ENCODE measurements at places on chromosomes 4 and X.

- DNase-seq, result no peak
Observed at GRCh38 chr4:2285613-2286381, 23.9 kb upstream of the MXD4 start.

GRCh38 chr4:48041535-48042137, 25.1 kb downstream of the NIPAL1 start:
- peak; percentile 35 for DNase-seq

DNA sequence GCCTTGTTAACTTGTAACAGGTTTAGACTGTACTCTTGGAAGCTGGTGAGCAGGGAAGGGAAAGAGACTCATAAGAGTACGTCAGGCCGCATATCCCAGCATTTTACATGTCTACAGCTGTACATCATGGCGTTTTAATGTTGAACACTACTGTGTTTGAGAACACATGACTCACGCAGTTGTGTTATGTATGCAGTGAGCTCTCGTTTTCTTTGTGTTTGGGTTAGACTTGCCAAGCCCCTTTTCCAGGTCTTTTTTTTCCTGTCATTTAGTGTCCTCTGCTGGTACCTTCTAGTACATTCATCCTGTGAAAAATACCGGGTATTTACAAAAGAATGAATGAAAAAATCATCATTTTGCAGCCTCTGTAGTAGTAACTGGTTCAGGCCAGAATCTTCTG, 35.3 kb downstream of the SMS start:
- DNase-seq, result no peak

GRCh38 chr4:25759101-25759500, 103.5 kb downstream of the SLC34A2 start:
- no peak for DNase-seq

DNA sequence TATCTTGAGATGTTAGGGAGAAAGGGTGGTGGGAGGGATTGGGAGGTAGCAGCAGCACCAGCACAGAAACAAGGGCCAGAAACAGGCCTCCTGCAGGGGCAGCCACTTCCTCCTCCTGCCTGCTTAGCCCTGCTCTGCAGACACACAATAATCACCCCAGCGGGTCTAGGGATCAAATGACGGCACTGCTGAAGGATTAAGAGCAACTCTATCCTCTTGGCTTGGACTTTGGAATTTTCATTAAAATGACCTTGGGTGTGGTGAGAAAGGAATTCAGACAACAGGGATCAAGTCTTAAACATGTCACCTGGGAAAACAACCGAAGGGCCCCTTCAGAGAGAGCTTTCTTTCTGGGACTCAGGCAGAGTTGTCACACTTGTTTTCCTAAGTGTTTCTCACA, 353.4 kb downstream of the SPRY1 start:
- DNase-seq, result no peak

DNA sequence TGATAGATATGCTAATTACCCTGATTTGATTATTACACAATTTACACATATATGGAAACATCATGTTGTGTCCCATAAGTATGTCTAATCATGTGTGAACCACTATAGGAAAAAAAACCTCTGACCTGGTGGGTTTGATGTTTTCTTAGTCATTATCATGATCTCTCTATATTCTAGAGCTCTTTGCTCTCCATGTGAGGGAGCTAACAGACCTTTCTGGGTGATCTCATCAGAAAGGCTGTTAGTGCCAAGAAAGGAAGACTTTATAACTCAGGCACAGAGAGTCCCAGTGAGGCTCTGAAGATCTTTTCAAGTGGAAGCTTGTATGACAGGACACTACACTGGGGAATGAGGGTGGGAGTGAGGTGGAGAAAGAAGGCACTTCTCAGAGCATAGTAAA, 527.7 kb upstream of the MAGEB2 start:
- DNase-seq, result no peak

DNA sequence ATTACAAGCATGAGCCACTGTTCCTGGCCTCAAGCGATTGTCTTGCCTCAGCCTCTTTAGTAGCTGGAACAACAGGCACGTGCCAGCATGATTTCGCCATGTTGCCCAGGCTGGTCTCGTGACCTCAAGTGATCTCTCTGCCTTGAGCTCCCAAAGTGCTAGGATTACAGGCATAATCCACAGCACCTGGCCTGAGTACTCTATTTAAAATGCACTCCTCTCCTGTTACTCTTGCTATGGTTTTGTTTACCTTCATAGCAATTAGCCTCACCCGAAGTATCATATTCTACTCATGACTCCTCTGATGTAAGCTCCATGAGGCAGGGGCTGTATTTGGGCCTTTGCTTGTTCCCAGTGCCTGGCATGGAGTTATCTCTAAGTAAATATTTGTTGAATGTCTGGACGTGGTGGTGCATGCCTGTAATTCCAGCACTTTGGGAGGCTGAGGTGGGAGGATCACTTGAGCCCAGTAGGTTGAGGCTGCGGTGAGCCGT, 92.5 kb upstream of the SLC34A2 start:
- DNase-seq, result no peak

DNA sequence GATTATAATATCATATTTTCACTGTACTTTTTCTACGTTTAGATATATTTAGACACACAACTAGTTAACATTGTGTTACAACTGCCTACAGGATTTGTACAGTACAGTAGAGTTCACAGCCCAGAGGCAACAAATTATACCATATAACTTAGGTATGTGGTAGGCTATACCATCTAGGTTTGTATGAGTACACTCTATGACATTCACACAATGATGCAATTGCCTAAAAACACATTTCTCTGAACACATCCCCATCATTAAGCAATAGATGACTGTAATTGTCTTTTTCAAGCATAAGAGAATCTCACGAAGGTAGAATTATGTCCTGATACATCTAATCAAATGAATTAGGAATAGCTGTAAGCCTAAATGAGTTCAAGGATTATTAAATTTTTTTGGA, 12.3 kb upstream of the TIGD2 start:
- no peak for DNase-seq

DNA sequence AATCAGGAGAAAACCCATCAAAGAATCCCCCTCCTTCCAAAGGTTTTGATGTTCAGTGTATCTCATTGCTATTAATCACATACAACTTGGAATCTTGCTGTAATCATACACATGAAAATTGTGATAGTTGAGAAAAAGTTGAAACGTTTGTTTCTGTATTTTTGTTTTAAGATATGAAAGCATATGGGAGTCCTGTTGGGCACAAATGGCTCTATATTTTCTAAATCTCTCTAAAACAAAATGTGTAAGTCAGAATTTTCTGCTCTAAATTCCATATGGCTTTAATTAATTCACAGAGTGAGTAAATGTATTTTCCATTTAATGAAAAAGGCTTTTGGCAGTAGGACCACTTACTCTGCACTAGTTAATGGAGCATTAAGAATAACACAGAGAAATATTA, 140.2 kb downstream of the MOSPD2 start:
- DNase-seq, result no peak

GRCh38 chr4:164753873-164754488, at the start of gene SMIM31:
Gene SMIM31, plus strand, starts transcription at chr4:164754131. Its CDS starts 16,313 bp downstream, at chr4:164770444.
- no peak for DNase-seq

- no peak for DNase-seq
Observed at GRCh38 chr4:76767983-76768382, 130.0 kb downstream of the SOWAHB start.

DNA sequence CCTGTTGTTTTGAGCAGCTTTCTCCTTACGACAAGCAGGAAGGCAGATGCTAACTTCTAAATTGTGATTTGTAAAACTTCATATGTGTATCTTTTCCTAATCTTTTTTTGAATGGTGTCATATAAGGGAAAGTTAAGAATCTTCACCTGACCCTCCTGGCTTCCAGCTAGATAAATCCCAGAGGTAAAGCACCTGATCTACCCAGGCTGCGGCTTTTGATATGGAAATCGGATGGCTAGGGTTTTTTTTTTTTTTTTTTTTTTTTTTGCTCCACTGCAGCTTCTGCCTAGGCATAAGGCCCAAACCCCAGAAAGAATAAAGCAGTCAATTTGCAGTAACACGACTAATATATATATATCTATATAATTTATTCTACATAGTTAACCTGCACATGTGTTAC, 10.0 kb downstream of the MAB21L2 start:
- no peak for DNase-seq

DNA sequence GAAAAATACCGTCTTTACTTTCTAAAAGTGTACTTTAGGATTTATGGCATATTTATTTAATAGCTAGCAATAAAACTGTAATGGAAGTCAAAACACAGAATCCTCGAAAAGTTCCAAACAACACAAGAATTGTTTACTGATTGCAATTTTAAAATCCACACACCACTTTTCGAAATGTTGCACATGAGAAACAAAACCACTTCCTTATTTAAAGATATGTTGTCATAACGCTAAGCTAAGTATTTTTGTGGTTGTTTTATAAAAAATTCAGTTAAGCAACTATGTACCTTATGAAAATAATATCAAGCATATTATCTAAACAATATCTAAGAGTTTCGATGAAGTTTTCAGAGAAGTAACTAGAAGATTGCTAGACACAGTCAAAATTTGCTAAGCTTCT, 344 bp downstream of the TMPRSS11D start:
- DNase-seq, result no peak

DNA sequence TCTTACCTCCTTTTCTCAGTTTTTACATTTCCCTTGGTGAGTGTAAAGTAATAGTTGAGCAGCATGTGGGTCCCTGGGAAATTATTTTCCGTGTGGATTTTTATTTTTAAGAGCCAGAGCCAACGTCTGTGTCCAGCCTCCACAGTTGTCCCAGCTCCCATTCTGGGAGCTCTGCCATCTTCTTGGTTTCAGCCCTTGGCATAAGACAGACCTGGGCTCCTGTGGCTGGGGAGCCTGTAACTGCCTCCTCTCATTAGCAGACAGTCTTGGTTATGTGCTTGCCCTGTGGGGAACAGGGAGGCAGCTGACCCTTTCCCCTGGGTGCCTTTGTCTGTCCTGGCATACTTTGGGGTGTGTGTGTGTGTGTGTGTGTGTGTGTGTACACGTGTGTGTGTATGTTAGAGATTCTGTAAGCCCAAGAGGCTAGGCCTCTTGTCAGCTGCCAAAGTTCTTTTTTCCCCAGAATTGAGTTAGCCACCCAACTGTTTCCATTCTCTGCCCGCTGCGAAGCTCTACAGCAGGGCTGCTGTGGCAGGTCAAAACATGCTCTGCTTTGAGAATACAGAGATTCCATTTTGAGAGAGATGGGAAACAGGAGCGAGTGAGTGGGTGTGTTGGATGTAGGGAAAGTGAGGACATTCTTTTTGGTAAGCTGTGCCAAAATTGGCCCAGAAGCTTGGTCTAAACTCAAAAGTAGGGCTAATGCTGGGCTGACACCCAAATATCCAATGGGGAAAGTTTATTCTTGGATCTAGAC, 140.7 kb downstream of the TMEM164 start:
- DNase-seq, result no peak

DNA sequence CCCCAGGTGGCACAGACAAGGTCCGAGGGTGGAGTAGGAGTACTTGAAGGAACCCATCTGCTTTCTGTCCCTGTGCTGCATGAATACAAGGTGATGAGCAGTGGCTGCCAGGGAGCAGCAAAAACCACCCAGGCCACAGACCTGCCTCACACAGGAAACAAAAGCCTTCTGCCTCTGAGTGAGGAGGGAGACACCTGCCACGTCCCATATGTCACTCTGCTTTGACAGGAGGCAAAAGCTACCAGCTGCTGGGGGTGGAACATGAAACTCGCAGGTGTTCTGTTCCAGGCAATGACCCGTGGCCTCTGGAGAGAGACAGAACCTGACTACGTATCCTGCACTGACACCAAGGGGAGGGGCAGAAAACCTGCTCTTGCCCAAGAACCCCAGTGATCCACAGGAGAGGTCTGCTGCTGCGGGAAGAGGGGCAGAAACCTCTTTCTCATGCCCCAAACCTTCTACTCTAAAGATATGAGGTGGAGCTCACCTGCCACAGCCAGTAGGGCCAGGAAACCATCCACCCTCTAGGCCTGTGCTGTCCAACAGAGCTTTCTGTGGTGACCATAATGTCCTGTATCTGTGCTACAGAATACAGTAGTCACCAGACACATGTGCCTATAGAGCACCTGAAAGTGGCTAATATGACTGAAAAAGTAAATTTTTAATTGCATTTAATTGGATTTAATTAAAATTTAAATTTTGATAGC, 172.9 kb downstream of the PRDM5 start:
- no peak for DNase-seq

GRCh38 chr4:48681856-48682255, 98.2 kb downstream of the FRYL start:
- no peak for DNase-seq

DNA sequence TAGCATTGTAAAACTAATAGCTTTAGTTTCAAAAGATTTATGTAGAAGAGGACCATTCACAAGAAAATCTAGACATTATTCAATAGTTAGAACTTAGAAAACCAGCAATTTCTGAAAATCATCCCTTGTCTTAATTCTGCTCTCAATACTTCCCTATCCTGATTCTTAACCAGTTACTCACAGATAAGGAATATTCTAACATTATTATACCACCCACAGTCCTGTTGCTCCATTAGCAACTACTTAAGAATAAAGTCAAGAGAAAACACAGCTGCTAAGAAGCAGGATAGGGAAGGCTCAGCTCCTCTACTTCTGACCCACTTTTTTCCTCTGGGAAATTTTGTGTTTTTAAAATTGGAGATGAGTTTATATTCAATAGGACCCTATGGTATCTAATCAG, 47.7 kb downstream of the PHKA1 start:
- DNase-seq, result no peak

GRCh38 chr4:189510601-189511000, 430.1 kb upstream of the FRG1 start:
- DNase-seq, result no peak

DNA sequence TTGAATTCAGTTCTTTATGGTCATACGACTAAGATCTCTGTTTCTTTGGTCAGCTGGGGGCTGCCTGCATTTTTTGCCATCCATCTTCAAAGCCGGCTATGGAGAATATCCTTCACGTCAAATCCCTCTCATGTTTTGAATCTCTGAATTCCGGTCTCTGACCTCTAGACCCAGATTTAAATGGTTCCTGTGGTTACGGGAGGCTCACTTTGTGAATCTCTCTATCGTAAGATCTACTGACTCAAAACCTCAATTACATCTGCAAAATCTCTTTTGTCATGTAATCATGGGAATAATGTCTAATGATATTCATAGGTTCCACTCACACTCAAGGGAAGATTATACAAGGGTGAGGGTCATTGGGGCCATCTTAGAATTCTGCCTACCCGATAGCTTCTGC, 5.7 kb upstream of the MPC1L start:
- no peak for DNase-seq

GRCh38 chr4:102564399-102565059, 63.4 kb downstream of the NFKB1 start:
- peak; percentile 32 for DNase-seq

DNA sequence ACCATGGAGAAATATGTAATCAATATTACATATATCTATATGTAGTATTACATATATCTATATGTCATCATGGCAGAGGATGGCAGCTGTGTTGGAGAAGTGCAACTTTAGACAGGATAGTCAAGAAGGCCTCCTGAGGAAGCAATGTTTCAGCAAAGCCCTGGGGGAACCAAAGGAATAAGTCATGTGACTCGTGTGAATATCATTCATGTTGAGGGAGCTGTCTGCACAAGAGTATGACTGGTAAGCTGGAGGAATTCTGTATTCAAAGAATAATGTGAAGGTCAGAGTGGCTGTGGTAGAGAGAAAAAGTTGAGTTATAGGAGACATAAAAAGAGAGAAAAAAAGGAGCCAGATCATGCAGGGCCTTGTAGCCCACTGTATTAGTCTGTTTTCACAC, 92.9 kb upstream of the EDNRA start:
- DNase-seq, result no peak
